DMS53 (cell line): ENCODE measurements at places on chromosomes 5 and 9.

DNA sequence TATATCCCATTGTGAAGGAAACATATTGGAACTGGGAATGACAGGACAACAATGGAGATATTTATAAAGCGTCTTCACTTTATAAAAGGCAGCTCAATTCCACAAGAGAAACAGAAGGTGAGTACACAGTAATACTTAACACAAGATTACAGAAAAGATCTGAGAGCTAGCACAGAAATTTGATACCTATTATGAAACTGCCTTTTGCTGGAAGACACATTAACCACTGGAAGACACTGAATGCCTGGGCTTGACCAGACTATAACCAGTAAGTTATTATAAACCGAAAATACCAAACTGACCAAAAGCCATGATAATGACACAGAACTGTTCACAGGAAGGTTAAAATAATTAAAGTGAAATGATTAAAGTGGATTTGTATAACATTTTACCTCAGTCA lies 195.4 kb downstream of the NR2F1-AS1 start:
- no peak for DNase-seq

- DNase-seq: no peak
Measured at GRCh38 chr5:150092159-150092787, 5.9 kb upstream of the CSF1R start.

GRCh38 chr5:92328584-92329259 lies 945.6 kb upstream of the ARRDC3 start:
- no peak for DNase-seq

DNA sequence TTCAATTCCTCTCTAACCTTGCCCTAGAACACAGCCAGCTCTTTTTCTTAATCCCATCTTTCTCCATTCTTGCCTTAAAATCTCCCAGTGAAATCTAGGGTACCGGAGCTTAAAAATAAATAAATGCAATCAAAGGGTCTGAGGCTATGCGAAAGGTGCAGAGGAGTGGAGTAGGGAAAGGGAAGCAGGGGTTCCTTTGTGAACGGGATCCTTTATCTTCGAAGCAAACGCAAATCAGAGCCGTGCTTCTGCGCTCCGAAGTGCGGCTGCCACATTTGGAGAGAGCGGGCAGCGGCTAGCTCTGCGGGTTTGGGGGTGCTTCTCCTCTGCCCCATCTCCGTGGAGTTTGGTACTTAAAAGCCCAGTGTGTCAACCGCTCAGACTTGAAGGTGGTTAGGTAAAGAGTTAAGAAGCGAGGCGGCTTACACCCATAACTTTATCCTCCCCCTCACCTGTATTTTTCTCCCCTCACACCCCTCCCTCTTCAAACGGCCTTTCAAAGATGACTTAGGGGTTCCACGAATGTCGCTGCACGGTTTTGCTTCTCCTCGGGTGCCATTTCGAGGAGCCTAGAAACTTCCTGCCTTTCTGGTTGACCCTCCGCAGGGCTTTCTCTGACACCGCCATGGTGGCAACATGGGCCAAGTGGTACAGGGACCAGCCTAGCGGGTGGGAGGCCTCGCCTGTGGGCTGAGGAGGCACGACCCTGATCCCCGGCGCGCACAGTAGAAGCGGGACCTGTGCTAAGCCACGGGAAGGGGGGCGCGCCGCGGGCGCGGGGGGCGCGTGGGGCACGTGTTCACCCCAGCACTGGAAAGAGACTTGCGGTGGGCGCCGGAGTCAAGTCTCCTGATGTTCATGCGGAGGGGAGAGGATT lies 31.7 kb upstream of the NFIB start:
- no peak for DNase-seq

GRCh38 chr5:83510260-83510659 lies 38.7 kb downstream of the VCAN start:
- DNase-seq: no peak

GRCh38 chr5:169886677-169887076 lies 93.6 kb downstream of the INSYN2B start:
- no peak for DNase-seq

- no peak for DNase-seq
Measured at GRCh38 chr5:150626853-150627276, 13.6 kb upstream of the SYNPO start.

DNA sequence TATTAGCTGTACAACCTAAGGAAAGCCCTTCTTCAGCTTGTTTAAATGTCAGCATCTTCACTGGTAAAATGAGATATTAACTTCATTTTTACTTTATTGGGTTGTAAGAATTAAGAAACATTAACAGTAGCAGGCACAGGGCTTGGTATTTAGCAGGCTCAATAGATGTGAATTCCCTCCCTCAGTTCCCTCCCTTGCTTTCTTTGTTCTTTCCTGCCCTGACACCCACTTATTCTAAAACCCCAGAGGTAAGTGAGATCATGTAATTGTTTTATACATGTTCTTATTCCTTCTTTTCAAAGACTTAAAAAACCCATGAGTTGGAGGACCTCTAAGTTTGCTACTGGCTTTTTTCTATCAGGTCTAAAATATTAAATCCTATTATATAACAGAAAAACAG lies 73.3 kb upstream of the IFNK start:
- no peak for DNase-seq

DNA sequence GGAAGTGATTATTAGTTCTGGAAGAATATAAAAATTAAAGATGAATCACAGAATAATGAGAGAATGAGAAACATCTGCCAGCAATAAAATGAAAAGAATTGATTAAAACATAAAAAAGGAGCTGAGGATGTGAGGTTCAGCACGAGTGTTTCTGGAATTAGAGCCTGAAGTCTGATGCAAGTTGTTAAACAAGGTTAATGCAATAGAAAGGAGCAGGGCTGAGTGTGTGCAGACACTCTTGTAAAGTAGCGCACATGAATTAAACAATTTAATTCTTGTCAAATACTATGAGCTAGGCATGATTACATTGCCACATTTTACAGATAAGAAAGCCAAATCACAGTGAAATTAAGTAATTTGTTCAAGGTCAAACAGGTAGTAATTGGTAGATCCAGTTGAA lies 384.2 kb downstream of the TAF11L14 start:
- no peak for DNase-seq

DNA sequence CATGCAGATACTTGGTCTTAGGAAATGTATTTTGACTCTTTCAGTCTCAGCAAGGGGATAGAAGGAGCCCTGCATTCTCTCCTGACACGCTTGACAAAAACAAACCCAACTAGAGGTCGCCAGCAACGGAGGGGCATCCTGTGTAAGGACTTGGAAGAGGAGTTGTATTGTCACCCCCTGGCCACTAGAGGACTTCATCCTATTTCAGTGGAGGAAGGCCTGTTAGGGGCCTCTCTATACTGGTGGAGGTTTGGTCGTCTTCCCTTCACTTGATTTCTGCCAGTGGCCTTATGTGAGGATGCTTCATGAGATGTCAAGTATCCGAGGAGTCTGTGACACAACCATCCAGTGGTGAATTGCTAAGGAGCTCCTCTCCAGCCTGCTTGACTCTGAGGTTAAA lies 122.8 kb upstream of the STC2 start:
- peak; percentile 75 for DNase-seq

- DNase-seq: peak; percentile 69
Measured at GRCh38 chr5:151924564-151925301, at the start of gene GLRA1. Gene GLRA1, minus strand, starts transcription at chr5:151924851. Its CDS starts 302 bp downstream, at chr5:151924549.

GRCh38 chr9:99345451-99345850 lies 123.4 kb downstream of the SEC61B start:
- DNase-seq: no peak

GRCh38 chr9:89606624-89607311 lies 2.0 kb downstream of the GADD45G start:
- peak; percentile 77 for DNase-seq

GRCh38 chr5:147874910-147875367 lies 3.6 kb upstream of the SCGB3A2 start:
- no peak for DNase-seq

- DNase-seq: peak; percentile 49
Measured at GRCh38 chr9:73179589-73179988, 27.9 kb downstream of the ANXA1 start.

DNA sequence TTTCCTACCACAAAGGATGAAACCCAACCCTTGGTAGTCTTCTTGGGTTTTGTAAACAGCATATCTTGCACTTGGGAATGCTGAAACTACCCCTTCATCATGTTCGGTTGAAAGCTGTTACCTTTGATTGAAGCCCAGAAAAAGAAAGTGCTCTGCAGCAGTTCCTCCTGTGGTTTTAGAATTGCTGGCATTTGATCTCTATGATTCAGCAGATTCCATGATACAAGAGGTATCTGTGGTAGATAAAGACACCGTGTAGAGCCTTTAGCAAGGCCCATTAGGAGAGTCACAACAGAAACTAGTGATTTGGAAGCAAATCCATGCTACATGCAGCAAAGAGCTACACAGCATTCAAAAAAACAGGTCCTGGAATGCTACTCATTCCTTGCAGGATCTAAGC lies 557.0 kb downstream of the TLE1 start:
- DNase-seq: no peak
